ENCODE measurements at places on chromosomes 2 and 18.

DNA sequence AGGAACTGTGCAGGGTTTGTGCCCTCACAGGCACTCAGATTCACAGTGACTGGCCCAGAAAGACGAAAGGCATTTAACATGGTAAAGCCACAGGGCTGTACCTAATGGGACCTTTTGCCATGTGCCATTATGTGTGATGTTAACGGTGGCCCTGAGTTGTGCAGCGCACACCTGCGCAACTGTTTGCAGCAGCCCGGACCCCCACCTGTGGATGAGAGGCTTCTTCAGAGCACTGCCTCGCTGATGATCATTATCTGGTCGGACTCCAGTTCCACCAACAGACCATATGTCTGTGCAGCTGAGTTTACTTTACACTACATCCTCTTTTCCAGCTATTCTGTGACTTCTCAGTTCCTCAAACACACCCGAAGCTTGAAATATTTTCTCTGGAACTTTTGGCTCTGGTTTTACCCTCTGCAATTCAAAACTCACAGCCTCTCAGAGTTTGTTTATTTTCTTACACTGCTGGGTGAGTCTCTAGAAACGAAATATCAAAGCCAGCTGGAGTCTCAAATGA, 35.6 kb upstream of the UBE2F start:
- no peak for DNase-seq

DNA sequence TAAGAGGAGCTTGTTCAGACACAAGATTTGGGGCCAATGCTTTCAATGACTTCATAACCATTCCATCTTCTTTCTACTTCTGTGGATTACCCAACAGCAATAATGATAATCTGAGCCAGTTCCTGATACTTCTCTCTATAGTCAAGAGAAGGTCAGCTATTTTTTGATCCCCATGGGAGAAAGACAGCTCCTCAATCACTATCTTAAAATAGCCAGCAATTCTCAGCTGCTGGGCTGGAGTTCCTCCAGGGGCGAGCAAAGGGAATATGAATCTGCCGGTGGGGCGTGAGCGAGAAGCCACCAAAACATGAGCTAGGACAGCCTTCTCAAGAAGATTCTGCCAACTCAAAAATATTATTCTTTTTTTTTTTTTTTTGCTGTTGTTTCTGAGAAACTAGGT, at the start of gene TMEM182:
Gene TMEM182 (plus strand): TSS at position 269 of the 400 bp plus-strand sequence. CDS start 187 bp downstream, outside the sequence.
- no peak for DNase-seq

DNA sequence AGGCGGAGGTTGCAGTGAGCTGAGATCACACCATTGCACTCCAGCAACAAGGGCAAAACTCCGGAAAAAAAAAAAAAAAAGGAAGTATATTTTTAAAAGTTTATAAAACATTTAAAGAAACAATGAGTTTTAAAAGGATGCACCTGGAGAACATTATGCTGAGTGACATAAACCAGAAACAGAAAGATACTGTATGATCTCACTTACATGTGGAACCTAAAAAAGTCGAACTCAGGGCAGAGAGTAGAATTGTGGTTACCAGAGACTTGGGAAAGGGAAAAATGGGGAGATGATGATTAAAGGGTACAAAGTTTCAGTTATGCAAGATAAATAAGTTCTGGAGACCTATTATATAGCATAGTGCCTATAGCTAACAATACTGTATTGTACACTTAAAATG, 52.8 kb upstream of the RTN4 start:
- no peak for DNase-seq

DNA sequence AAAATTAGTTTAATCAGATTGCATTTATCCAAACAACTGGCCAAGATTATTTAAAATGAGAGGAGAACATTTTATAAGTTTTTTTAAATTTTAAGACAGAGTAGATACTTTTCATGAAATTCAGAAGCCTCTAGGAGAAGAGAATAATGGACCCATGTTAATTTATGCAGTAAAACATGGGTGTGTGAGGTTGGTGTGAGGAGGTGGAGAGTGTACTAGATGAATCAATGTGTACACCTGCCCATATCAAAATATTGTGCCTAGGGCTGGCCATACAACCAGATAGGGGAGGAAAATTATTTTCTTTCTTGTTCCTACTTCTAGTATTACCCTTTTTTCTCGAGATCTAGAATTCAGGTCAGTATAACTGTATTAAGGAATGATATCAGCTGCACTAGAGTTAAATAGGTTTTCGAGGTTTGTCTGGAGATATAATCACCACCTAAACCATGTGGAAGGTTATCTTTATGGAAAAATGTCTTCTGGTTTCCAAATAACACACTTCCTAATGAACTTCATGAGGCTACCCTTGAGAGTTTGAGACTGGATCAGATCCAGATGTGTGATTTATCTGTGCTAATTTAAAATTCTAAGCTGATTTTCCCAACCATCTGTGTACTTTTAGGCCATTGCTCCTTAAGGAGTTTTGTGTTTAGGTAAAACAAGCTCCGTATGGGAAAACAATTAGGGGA, 37.6 kb downstream of the TMEM178A start:
- no peak for DNase-seq

GRCh38 chr2:56102866-56103265, 80.9 kb upstream of the CCDC85A start:
- no peak for DNase-seq

- no peak for DNase-seq
These were observed 300.9 kb upstream of the SLC8A1 start for GRCh38 chr2:40752796-40753195.

DNA sequence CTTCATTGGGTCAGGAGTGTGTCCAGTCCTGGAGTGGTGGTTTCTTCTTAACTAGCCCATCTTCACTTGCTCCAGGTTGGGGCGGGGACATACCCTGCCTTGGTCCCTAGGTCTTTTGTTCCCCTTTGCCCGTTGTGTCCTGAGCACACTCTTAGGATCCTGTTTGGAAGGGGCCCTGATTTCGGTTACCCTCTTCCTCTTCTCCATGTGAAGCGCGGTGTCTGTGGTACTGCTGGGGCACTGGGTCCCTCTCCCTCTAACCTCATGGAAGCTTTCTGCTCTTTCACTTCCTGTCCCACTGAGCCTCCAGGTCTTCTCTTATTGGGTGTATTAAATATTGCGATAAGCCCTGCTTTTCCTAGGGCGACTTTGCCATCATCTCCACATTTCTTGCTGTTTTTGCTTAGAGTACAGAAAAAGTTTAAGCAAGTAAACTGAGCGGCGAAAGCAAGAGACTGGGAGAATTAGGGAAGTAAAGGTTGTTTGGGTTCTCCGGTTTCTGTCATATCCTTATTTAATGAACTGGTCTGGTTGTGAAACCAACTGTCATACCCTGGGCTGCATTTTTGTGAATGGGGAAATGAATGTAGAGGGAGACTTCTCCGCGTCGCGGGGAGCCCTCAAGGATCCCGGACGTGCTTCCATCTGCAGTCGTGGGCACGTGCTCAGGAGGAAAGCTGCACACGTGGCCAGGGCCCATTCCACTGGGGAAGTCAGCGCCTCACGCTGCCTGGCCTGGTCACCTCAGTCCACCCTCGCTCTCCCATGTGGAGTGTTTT, 73.8 kb upstream of the B3GNT7 start:
- no peak for DNase-seq

DNA sequence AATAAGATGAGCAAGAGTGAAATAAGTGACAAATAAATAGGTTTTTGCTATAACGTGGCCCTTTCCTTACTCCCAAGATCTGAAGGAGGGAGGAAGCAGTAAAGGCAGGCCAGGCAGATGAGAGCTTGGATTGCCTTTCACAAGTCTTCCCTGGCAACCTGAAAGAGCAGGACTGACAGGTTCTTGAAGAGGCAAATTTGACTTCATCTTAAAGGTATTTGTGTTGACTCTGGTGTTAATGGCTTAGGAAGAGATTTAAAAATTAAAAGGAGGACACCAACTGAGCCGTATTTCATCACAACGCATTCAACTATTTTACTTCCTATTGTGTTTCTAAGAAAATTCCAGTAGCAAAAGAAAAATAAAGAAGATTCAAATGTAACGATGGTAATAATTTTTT, 3.2 kb downstream of the STRN start:
- DNase-seq = peak; percentile 24

DNA sequence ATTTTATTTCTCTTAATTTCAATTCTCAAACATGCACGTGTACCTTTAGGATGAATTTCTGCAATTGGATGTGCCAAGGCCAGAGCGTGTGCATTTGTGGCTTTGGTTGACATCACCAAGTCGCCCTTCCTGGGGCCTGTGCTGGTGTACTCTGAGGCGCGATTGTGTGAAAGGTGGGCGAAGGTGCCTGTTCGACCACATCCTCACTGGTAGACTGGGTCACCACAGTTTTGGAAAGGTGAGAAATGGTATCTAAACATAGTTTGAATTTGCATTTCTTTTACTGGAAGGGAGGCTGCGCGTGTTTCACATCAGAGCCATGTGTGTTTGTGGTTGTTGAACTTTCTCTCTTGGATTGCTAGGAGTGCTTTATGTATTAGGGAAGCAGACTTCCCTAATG, 89.8 kb downstream of the LDLRAD4 start:
- no peak for DNase-seq

DNA sequence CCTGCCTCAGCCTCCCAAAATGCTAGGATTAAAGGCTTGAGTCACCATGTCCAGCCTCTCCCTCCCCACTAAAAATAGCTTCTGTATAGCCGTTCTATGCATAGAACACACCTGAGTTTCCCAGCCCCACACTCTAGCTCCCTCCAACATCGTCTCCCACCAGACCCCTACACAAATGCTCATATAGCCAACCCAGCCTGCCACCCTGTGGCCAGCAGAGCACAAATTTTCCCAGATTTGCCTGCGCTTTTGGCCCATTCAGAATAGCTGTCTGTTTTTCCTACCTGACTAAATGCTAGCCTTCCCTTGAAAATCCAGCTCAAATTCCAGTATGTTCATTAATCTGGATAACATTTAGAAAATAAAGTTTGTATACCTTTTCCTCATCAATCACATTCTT, 22.8 kb downstream of the TRABD2A start:
- DNase-seq = no peak

- peak; percentile 14 for DNase-seq
These were observed 62.3 kb upstream of the CCDC195 start for GRCh38 chr2:224778474-224778877.

DNA sequence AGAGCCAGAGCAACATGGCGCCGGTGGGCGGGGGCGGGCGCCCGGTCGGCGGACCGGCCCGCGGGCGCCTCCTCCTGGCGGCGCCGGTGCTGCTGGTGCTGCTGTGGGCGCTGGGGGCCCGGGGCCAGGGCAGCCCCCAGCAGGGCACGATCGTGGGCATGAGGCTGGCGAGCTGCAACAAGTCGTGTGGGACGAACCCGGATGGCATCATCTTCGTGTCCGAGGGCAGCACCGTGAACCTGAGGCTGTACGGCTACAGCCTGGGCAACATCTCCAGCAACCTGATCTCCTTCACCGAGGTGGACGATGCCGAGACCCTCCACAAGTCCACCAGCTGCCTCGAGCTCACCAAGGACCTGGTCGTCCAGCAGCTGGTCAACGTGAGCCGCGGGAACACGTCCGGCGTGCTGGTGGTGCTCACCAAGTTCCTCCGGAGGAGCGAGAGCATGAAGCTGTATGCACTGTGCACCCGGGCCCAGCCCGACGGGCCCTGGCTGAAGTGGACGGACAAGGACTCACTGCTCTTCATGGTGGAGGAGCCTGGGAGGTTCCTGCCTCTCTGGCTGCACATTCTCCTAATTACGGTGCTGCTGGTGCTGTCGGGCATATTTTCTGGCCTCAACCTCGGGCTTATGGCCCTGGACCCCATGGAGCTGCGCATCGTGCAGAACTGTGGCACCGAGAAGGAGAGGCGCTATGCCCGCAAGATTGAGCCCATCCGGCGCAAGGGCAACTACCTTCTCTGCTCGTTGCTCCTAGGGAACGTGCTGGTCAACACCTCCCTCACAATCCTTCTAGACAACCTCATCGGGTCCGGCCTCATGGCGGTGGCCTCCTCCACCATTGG, 507 bp downstream of the CNNM4 start:
- DNase-seq = no peak

DNA sequence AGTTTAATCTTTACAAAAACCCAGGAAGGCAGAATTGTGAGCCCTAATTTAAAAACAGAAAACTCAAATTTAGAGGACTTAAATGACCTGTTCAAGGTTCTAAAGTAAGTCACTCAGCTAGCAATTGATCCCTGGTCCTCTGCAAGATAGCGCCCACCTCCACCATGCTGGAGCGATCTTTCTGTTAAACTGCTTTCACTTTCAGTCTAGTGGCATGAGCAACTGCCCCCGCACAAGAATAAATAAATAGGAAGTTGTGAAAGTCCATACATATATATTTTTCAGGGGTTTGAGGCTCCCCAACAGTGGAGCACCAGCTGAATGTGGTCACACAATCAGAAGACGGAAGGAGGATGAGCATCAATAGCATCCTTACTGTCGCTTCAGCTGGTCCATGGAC, 217.9 kb downstream of the NAPG start:
- no peak for DNase-seq

DNA sequence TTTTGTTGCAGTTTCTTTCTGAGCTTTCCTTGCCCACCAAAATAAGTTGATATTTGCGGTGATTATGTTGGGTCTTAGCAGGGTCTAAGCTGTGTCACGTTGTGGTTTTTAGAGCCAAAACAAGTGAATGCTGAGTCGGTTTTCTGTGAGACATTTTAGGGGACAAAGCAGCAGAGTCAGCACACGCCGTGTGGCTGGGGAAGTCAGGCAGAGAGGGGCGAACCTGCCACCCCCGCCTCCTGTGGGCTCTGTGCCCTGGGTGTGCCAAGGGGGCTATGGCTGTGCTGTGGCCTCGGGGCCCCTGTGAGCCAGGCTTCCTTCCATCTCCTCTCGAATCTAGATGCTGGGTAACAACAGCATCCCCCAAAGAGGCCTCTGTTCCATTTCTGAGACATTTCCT, 30.8 kb upstream of the TMEM87B start:
- DNase-seq = no peak

DNA sequence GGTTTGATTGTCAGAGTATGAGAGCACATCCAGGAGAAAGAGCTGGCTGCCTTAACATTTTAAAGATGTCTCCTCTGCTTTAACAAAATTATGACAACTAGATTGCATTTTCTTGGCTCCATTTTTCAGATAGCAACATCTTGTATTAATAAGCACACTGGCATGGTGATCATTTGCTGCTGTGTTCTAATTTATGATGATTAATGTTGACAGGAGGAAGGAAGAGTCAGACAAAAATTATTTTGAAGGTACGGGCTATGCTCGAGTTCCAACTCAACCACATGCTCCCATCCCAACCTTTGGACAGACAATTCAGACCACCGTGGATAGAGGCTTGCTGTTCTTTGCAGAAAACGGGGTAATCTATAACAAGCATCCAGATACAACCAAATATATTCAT, 98.2 kb upstream of the TTC39C start:
- DNase-seq = no peak

- no peak for DNase-seq
These were observed 35.7 kb downstream of the INHBB start for GRCh38 chr2:120381661-120382060.

GRCh38 chr2:238974501-238975166, 126.7 kb downstream of the TWIST2 start:
- no peak for DNase-seq

All from T47D (cell line).